ENCODE measurements at places on chromosomes 7 and 10. TPM values are rescaled to one million over a fixed set of nuclear protein-coding genes. Genes with fewer than 3 reads are reported as not detected.

- DNase-seq, result no peak
These were observed 53.5 kb downstream of the SEPTIN7 start for GRCh38 chr7:35854311-35854710.

DNA sequence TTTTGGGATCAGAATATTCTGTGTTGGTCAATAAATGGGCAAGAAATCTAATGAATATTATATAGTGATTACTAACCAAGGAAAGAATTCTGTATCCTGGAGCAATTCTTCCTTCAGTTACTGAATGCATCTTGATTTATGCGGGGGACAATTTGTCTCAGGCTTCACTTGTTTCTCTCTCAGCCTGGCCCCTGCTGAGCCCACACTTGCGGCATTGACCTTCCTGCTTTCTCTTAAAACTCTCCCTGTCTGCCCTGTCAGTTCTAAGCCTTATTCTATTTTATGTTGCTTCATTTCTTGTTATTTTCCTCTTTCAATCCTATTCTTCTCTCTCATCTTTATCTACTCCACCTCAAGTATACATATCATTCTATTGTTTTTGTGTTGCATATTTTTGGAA is 122.1 kb upstream of the TPK1 start:
- DNase-seq, result no peak

GRCh38 chr7:128726059-128726736 is 13.0 kb upstream of the CALU start:
- DNase-seq, result no peak

DNA sequence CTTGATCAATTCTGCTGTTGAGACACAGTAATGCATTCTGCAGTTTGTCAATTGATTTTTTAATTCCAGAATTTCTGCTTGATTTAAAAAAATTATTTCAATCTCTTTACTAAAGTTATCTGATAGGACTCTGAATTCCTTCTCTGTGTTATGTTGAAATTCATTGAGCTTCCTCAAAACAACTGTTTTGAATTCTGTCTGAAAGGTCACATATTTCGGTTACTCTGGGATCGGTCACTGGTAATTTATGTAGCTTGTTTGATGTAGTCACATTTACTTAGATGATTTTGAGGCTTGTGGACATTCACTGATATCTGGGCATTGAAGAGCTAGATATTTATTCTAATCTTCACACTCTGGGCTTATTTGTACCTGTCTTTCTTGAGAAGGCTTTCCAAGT is 67.2 kb upstream of the NME8 start:
- no peak for DNase-seq

DNA sequence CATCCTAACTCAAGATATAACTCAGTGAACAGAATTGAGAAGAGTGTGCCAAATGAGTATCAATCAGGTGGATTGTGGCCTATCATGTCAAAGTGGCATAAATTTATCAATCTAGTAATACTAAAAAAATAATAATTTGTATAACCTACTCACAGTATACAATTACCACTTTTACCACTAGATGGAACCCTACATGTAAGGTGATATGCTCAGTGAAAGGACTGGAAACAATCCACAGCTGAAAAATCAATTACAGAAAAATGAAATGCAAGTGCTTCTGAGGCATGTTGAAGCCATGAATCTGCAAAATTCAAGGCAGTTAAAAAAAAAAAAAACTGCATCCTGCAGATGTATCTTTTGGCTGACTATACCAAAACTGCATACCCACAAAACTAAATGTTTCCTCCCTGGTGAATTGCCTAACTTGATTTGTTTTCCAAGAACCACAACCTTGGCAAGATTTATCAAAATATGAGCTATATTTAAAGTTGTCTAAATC is 13.9 kb downstream of the ARHGAP19 start:
- DNase-seq, result no peak

- DNase-seq, result no peak
These were observed 238.4 kb downstream of the ARHGAP21 start for GRCh38 chr10:24485304-24485703.

DNA sequence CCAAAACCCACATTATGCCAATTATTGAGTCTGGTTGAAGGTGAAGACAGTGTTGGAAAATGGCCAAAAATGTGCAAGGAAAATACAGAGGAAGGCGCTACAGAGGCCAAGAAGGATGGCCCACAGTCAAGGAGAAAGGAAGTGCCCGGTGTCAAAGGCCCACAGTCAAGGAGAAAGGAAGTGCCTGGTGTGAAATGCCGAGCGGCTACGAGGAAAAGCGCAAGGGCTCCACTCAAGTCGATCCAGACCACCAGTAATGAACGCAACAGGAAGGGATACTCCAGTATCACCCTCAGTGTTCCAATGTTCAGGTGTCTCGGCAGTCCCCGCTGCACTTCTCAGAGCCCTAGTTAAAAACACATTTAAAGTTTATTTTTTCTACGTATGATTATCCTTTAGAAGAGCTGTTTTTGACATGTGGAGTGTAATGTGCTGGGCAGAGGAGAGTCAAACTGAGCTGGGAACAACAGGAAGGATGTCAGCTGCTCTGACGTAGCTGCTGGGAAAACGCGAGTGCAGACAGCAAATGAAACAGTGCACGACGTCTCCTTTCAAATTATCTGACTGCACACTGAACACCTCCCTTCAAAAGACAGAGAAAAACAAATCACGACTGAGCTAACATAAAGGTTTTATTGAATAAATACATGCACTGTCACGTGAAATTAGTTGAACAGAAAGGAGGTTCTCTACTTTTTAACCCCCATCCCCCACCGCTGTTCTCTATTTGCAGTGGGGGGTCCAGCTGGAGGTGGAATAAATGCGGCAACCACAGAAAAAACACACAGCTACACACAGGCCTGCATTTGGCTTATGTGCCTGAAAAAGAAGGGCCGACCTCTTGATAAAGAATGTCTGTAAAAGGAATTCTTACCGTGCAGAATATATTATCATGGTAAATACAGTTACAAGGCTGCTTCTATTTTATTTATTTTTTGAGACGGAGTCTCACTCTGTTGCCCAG is 26.1 kb upstream of the NCAPG2 start:
- no peak for DNase-seq

GRCh38 chr10:95353123-95353522 is 62.3 kb upstream of the PDLIM1 start:
- no peak for DNase-seq

Gene TSC22D4
- total RNA-seq, result 23.7 TPM

Gene DDX50
- total RNA-seq, result 43.9 TPM

Measured in breast epithelium (tissue), 4 donors.